Body of pancreas (tissue), 4 donors: ENCODE measurements at places on chromosomes 5 and 9. TPM values are rescaled to one million over a fixed set of nuclear protein-coding genes. Genes with fewer than 3 reads are reported as not detected.

The BRINP1 gene
- total RNA-seq, result 1.0 TPM

The RLN2 gene
- total RNA-seq, result not detected

DNA sequence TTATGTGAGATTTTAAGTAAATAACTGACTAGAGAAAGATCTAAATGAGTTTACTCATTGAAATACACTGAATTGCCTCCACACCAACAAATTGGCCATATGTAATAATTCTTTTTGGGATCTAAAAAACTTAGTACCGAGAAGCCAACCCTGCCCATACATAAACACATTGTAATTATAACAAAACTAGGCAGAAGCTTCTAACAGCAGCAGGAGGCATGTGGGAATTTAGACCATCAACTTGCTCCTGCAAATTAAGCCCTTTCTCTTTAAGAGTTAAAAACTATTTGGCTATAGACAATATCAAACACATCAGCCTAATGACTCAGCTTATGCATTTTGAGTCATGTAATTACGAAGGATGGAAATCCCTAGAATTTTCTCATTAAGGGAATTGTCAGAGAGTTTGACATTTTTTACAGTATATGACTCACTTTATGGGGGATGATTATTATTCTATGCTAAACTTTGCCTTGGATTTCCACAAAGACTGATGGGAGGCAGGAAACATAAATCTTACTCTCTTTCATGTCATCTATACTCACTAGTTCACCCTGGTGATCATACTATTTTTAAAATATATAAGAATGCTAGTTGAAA, 1.0 kb downstream of the IL7R start:
- DNase-seq, result no peak

DNA sequence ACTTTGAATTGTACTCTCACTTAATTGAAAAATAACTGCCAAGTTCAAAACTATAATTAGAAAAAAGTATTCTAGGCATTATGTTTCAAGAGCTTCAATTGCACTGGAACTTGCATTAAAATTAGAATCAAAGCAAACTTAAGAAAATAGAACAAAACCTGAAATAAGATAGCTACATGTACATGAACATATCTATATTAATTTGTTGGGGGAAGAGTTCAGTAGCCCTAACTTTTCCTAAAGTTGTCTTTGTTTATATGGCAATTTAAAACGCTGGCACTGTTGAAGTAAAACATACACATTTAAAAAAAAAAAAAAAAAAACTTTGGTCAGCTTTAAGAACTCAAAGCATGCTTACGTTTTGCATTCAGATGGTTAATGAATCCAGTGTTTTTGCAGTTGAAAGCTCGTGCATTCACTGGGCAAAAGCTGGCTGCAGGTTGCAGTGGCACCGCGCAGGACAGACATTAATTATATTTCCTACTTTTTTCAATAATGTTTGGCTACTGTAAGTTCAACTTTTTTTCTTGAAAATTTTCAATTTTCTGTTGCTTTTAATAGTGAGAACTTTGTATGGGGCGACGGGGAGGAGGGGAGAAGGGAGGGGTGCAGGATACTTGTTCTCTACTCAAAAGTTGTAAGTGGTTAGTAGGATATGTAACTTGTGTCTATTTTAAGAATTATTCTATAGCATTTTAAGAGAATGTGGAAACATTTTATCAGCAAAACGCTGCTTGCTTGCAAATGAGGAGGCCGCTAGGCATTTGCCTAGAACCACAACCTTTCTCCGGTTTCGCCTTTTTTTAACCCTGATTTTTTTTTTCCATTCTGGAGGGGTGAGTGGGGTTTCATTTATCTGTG, 3.9 kb downstream of the NR2F1 start:
- DNase-seq, result no peak

GRCh38 chr5:60205071-60205470, 311.5 kb upstream of the PDE4D start:
- DNase-seq, result no peak

- no peak for DNase-seq
Observed at GRCh38 chr5:133882846-133883245, 85.6 kb downstream of the C5orf15 start.

DNA sequence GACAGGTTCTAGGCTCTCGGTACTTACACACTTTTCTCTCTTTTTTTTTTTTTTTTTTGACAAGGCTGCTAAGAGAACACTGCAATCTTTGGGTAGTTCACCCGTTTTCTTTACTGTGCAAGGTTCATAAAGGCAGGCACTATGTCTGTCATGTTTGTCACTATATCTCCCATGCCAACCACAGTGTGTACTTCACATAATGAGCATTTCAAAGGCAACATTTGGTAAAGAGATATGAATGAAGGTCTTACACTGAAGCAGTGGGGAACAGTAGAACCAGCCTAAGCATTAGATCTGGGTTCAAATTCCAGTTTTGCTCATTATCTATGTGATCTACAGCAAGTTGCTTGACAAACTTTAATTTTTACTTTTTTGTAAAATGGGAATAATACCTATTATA, 1.5 kb upstream of the HMGCR start:
- DNase-seq, result no peak

GRCh38 chr5:117942861-117943519, 1045.4 kb downstream of the DTWD2 start:
- no peak for DNase-seq

- DNase-seq, result no peak
Observed at GRCh38 chr5:54146916-54147315, 163.5 kb downstream of the ARL15 start.

DNA sequence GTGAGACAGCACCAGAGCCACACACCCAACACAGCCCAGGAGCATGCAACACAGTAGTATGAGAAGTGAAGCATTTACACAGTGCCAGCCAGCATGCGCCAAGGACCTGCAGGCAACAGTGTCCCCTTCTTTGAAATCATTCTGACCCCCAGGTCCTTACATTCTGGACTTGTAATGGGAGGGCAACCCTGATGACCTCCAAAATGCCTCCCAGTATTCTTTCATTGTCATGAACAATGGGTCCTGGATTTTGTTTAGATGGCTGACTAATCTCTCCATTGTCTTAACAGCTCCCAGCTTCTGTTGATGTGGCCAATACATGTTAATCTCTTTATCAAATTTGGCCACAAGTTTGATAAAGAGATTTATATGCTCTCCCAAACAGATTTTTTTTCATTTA, 417.1 kb downstream of the DMRTA1 start:
- no peak for DNase-seq

DNA sequence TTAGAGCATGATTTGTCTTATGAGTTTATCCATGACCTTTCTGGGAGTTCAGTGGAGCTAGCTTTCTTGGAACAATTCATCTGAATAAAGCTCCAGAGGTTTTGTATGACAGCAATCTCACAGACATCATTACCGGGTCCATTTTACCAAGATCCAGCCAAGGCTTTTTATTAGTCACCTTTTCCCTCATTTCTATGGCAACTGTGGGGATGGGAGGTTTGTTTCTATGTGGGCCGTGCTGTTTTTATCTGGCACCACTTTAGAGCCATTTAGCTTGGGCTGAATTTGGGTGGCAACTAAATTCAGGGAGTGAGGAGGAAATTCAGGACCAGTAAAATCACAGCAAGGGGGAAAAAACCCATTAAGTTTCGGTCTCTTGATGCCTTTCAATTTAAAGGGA, 245.7 kb downstream of the NSG2 start:
- DNase-seq, result no peak
